Stimulated activated CD8-positive, alpha-beta memory T cell treated with anti-CD3 and anti-CD28 coated beads, Interleukin-4, amount 100 ng/mL, for 48 hours (primary cell): ENCODE measurements at places on chromosomes 11 and 22.

GRCh38 chr11:93993747-93994146 is 27.4 kb upstream of the HEPHL1 start:
- DNase-seq, result no peak

- DNase-seq, result no peak
These were observed 3.6 kb downstream of the SHISAL1 start for GRCh38 chr22:44309137-44309536.

- no peak for DNase-seq
These were observed 33.1 kb upstream of the CBX7 start for GRCh38 chr22:39185601-39186012.

DNA sequence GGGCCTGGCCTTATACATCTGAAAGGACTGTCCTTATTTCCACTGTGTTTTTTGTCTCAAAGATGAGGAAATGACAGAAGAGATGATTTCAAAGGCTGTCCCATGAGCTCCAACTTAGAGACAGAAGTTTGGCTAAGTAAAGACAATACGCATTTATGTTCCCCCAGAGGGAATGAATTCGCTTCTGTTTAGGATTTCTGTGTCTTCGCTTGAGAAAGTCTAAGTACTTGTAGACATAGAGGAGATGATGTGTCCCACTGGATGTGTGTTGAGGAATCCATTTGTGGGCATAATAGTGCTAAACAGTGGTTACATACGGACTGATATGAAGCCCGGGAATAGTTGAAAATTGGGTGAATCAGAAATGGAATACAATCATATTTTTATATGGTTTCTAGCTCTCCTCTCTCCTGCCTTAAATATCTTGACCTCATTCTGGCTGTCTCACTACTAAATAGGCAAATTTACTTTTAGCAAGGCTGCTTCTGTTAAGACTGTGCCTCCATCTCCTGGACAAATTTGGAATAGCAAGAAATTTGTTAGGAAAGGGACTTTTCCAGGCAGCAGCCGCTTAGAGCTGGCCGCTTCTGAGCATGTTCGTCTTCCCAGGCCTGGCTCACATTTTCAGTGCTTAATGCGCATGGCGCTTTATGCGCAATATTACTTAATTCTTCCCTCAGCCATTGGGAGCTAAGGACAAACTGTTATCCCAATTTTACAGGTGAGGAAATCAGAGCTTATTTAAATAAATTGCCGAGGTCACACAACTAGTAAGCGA is 1.9 kb upstream of the PEX26 start:
- DNase-seq, result peak; percentile 38

- DNase-seq, result no peak
These were observed 135.9 kb upstream of the KIRREL3 start for GRCh38 chr11:127136438-127136837.

GRCh38 chr11:95917193-95918036 is 6.5 kb downstream of the MTMR2 start:
- DNase-seq, result no peak

- no peak for DNase-seq
These were observed 14.9 kb downstream of the XKR3 start for GRCh38 chr22:16810188-16810802.

- DNase-seq, result no peak
These were observed at the start of gene MRGPRE for GRCh38 chr11:3231851-3232744. MRGPRE (minus strand) TSS chr11:3232417; CDS start chr11:3228799, 3,618 bp downstream.

DNA sequence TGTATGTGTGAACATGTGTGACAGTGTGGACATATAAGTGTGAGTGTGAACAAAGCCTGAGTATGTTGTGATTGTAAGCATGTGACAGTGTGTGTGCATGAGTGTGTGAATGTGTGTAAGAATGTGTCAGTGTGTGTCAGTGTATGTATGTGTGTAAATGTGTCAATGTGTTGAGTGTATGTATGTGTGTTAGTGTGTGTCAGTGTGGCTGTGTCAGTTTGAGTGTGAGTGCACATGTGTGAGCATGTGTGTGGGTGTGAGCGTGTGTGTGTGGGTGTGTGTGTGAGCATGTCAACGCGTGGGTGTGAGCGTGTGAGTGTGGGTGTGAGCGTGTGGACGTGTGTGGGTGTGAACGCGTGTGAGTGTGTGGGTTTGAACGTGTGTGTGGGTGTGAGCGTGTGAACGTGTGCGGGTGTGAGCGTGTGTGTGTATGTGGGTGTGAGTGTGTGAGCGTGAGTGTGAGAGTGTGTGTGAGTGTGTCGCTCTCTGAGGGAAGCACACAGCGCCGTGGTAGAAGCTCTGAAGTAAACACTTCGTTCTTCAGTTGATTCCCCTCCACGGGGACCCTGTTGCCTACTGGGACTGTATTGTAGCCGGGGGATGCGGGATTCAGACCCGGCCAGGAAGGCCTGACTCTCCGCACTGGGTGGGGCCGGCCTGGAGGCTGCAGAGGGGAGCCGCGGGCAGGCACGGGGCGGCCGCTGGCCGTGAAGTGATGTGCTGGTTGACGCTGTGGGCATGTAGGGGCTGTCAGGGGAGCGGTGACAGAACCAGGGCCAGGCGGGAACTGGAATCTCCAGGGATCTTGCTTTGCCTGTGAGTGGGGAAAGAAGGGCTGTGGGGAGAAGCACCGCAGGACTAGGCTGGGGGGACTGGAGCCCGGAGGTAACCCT is 21.1 kb downstream of the RPS6KA4 start:
- no peak for DNase-seq

DNA sequence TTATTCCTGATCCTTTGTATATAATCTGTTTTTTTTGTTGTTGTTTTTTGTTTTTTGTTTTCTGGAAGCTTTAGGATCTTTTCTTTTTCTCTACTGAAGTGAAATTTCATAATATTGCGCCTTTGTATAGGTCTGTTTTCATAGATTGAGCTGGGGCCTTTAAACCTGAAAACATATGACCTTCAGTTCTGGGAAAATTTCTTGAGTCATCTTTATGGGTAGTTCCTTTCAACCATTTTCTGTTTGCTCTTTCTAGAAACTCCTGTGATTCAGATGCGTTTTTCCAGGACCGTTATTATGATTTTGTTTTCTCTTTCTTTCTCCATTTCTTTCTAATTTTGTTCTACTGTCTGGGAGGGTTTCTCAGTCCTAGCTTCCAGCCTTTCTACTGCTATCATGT is 43.7 kb downstream of the BSX start:
- DNase-seq, result no peak

DNA sequence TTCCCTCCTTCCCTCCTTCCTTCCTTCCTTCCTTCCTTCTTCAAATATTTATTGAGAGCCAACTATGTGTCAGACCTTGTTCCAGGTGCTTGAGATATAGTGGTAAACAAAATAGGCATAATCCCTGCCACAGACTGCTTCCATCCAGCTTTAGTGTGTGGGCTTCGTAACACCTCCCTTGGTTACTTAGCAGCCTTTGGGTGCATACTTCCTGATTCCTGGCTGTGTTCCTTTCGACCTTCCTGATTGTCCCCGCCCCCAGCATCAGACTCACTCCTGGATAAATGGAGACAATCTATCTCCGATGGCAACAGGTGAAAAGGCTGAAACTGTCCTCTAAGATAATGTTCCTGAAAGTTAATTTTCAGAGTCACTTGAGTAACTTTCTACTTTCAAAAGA is 13.5 kb downstream of the CCDC81 start:
- no peak for DNase-seq

- no peak for DNase-seq
These were observed 5.7 kb downstream of the IGSF22 start for GRCh38 chr11:18720091-18720807.

GRCh38 chr11:19866521-19866920 is 153.9 kb downstream of the NAV2 start:
- no peak for DNase-seq

GRCh38 chr11:18853086-18853720 is 61.6 kb upstream of the PTPN5 start:
- DNase-seq, result no peak

DNA sequence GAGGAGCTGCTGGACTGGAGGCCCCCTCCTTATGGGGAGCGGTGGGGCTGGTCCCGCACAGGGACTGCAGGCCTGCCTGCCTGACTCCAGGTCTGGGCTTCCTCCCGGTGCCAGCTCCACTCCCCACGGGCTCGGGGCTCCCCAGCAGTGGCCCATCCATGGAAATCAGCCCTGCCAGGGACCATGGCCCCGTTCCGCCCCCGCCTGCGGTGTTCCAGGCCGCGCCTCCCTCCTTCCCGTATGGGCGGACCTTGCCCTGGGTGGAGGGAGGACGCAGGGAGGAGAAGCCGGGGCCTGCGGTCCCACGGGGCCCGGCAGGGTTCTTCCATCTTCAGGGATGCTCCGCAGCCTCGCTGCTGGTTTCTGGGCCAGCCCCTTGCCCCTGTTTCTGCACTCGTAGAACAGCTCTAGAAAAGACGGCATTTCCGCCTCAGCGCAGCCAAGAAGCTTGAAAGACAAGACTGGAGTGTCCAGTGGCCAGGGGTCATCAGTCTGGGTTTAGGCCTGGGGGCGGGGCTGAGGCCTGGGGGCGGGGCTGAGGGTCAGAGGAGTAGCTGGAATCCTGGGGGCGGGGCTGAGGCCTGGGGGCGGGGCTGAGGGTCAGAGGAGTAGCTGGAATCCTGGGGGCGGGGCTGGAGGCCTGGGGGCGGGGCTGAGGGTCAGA is 1330.6 kb downstream of the BRD1 start:
- no peak for DNase-seq

DNA sequence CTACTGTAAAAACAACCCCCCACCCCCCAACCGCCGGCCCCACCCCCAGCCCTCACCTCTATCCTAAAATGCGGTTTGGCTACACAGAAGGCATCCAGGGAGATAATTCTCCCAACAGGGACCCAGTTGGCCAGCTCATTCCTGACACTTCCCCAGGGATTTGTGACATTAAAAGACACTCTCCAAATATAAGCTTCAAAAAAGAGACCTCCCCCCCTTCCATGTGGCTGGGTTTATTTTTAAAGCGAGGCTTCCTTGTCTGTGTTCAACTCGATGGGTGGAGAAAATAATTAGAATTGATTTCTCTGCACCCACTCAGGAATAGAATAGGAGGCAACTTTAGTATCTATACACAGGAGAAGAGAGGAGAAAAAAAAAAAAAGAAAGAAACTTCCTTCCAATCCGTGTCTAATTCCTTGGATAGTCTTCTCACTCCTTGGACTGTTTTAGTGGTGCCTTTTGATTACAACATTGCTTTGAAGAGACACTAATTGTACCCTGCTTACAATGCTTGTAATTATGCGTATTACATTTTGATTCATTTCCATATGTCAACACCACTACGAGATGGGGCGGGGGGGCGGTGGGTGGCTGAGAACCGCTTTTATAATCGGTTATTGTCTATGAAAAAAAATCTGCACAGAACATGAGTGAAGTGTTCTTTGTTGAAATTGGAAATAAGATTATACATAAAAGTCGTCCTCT is 500.4 kb downstream of the MIAT start:
- no peak for DNase-seq

DNA sequence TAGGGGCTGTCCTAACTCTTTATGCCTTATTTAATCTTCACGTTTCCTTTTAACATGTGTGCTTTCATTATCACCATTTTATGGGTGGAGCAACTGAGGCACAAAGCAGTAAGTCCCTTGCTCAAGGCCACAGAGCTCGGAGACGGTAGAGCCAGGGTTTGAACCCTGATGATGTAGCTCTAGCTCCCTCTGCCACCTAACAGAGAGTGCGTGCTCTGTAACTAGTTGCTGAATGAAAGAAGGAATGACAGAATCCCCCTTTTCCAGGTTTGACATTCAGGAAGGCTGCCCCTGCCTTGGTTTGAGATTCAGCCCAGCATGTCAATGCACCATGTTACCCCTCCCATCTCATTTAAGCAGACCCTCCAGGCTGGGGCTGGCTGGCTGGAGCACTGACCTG is 193.3 kb upstream of the NAV2 start:
- DNase-seq, result no peak

DNA sequence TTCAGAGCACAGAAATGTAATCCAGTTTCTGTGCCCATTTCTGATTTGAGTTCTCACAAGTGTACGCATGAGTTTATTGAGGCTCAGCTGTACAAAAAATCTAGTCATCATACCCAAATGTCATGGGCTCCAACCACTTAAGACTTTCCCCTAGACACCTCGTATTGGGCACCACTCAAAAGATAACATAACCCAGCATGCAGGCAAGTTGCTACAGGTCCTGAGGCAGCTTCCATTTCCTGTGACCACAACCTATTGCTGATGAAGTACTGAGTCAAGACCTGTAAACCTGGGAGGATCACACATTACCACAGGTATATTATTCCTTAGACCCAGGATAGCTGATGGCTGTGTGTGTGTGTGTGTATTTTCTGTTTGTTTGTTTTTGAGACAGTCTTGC is 95.2 kb downstream of the MRTFA start:
- DNase-seq, result no peak

DNA sequence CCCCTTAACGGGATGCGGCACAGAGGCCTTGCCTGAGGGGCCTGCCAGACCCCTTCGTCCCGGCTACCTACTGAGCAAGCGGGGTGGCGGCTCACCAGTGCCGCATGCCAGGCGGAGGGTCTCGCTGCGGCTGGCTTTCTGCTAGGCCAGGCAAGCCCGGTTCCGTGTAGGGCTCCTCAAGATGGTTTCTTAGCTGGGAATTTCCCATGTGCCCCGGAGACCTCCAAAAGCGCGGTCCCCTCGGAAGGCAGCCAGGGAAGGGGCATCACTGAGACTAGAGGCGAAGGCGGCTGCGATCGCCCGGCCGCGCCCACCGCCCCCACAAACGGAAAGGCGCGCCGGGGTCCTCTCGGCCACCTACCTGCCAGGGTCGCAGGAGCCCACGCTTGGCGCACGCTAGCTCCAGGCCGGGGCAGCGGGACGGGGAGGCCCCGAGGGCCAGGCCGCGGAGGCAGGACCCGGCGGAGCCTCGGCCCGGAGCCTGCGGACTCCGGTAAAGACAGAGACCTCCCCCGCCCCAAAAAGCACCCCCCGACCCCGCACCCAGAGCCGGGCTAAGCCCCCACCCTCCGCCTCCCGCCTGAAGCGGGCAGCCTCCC is 23.8 kb downstream of the MICAL3 start:
- peak; percentile 36 for DNase-seq

DNA sequence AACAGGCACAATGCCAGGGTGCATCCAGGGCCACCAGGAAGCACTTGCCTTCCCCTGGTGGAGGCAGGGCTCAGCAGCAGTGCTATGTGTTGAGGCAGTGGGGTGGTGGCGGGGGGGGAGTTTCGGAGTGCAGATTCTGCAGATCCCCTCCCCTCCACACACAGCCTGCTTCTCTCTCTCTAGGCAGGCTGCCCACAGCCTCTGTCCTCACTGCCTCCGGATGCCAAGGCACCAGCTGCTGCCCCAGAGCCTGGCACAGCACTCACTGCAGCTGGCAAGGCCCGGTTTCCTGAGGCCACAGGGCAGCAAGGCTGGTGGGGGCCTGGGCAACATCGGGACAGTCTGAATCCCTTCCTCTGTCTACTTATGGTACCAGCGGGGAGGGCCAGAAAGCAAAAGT is 35.8 kb downstream of the NRXN2 start:
- no peak for DNase-seq

DNA sequence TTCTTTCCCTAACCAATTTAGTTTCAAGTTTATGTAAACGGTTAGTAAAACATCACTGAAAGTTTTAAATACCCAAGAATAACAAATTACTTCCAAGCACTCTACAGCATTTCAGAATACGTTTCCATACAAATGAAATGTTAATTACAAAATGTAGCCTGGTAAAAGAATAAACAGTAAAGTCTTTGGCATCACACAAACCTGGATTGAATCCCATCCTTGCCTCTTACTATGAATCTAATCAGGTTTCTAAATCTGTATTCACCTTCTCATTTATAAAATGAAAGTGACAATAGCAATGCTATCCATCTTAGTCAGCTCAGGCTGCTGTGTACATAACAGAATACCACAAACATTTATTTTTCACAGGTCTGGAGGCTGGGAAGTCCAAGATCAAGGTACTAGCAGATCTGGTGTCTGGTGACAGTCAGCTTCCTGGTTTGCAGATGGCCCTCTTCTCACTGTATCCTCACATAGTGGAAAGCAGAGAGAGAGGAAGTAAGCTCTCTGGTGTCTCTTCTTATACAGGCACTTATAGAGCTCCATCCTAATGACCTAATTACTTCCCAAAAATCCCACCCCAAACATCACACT is 19.2 kb downstream of the FAM168A start:
- DNase-seq, result no peak
